ENCODE measurements at places on chromosomes 1 and 21. TPM values are rescaled to one million over a fixed set of nuclear protein-coding genes. Genes with fewer than 3 reads are reported as not detected.

DNA sequence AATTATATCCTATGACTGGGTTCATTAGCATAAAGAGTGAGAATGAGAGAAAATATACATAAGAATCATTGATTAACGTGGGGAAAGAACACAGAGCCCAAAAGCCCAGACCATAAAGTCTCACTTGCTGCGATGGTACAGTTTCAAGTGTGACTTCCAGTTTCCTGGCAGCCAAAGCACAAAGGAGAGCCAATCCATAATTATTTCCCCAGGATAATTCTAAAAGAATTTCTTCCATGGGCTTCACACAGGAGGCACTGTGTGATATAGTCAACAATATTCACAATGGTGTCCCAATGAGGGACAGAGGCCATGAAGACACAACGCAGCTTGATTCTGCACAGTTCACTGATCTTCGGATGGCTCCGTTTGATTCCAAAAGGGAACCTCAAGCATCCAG lies 321.6 kb downstream of the PLPP3 start:
- H3K36me3 ChIP-seq = no peaks in the 10 kb centered on the region
- DNase-seq = no peak
- no peaks in the 10 kb centered on the region for H3K27me3 ChIP-seq
- no peak overlapping the region for H3K4me3 ChIP-seq
- no peaks in the 10 kb centered on the region for H3K4me1 ChIP-seq

- H3K4me1 ChIP-seq = peaks cover 5% of the 10 kb centered on the region
- no peak overlapping the region for H3K27ac ChIP-seq
- no peak for DNase-seq
- H3K27me3 ChIP-seq = no peaks in the 10 kb centered on the region
- peaks cover 11% of the 10 kb centered on the region for H3K36me3 ChIP-seq
Measured at GRCh38 chr1:214337511-214337910, 56.6 kb downstream of the SMYD2 start.

- peak; percentile 55 for DNase-seq
- H3K36me3 ChIP-seq = no peaks in the 10 kb centered on the region
- peak overlapping the region; percentile 86 for H3K4me3 ChIP-seq
- H3K27me3 ChIP-seq = no peaks in the 10 kb centered on the region
- H3K27ac ChIP-seq = peak overlapping the region; percentile 91
- H3K4me1 ChIP-seq = peaks cover 43% of the 10 kb centered on the region
Measured at GRCh38 chr1:27658951-27659496, 13.0 kb downstream of the IFI6 start.

DNA sequence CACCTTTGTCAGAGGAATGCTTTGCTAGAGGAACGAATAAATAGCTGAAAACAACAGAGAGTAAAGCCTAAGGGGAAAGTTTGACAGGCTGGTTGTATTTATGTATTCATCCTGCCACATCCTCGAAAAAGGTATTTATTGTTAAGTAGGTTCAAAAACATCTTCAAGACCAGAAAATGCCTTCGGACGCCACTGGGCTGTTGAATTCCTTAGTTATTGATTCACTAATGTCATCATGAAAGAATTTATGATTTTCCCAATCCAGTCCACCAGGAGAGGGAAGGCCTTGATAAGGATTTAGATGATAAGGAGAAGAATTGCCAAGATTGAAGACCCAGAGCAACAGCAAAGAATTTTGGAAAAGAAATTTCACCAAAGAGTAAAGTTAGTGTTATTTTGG lies 35.2 kb upstream of the MAB21L3 start:
- no peaks in the 10 kb centered on the region for H3K4me1 ChIP-seq
- no peak overlapping the region for H3K4me3 ChIP-seq
- peaks cover 3% of the 10 kb centered on the region for H3K27me3 ChIP-seq
- no peak for DNase-seq

DNA sequence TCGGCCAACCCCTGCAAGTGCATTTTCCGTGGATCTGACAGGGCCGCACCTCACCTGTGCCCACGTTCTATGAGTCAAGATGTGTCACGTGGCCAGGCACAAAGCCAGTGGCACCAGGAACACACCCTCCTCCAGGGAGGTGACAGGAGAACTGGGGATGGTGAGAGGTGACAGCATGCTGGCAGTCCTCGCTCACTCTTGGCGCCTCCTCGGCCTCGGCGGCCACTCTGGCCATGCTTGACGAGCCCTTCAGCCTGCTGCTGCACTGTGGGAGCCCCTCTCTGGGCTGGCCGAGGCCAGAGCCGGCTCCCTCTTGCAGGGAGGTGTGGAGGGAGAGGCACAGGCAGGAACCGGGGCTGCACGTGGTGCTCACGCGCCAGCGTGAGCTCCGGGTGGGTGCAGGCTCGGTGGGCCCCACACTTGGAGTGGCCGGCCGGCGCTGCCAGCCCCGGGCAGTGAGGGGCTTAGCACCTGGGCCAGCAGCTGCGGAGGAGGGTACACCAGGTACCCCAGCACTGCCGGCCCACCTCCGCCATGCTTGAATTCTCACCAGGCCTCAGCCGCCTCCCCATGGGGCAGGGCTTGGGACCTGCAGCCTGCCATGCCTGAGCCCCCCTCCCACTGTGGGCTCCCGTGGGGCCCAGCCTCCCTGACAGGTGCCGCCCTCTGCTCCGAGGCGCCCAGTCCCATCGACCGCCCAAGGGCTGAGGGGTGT lies 11.6 kb upstream of the TTC34 start:
- H3K36me3 ChIP-seq = no peaks in the 10 kb centered on the region
- H3K4me3 ChIP-seq = no peak overlapping the region
- H3K27me3 ChIP-seq = no peaks in the 10 kb centered on the region
- no peak for DNase-seq
- H3K4me1 ChIP-seq = no peaks in the 10 kb centered on the region

DNA sequence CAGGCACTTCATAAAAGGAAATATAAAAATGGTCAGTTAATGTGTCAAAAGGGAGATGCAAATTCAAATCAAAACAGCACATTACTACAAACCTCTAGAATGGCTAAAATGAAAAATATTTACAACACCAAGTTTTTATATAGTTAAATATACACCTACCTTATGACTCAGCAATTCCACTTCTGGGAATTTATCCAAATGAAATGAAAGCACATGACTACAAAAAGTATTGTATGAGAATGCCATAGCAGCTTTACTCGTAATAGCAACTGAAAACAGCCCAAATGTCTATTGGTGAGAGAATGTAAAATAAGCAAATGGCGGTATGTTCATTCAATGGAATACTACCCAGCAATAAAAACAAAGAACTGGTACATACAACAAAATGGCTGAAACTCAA lies 175.8 kb upstream of the SPAG17 start:
- H3K4me3 ChIP-seq = no peak overlapping the region
- H3K4me1 ChIP-seq = no peaks in the 10 kb centered on the region
- no peak for DNase-seq

GRCh38 chr1:153360190-153360589 lies 2.5 kb downstream of the S100A9 start:
- DNase-seq = no peak
- no peak overlapping the region for H3K4me3 ChIP-seq
- peaks cover 10% of the 10 kb centered on the region for H3K27me3 ChIP-seq

DNA sequence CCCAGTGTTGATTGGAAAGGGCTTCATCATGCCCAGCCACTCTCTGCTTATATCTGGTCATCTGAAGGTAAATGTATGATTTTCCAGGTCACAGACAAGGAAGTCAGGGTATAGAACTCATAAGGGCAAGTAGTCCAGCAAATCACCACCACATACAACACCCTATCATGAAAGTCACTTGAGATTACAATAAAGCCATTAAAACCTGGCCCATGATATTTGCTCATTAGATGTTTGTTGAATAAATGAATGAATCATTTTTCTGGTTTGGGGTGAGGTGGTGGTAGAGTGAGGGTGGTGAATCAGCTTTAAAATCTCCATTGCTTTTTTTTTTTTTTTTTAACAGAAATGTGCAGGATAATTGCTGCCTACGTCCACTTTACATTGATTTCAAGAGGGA lies 91.9 kb downstream of the TGFB2 start:
- H3K4me1 ChIP-seq = no peaks in the 10 kb centered on the region
- peaks cover 20% of the 10 kb centered on the region for H3K27me3 ChIP-seq
- no peak for DNase-seq
- no peaks in the 10 kb centered on the region for H3K36me3 ChIP-seq
- H3K4me3 ChIP-seq = no peak overlapping the region

DNA sequence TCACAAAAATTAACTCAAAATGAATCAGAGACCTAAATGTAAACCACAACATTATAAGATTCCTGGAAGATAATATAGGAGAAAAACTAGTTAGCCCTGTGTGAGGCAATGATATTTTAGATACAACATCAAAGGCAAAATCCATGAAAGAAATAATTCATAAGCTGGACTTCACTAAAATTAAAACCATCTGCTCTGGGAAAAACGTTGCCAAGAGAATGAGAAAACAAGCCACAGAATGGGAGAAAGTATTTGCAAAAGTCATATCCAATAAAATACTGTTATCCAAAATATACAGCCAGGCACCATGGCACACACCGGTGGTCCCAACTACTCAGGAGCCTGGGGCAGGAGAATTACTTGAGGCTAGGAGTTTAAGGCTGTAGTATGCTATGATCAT lies 70.3 kb downstream of the SYF2 start:
- H3K4me1 ChIP-seq = no peaks in the 10 kb centered on the region
- no peaks in the 10 kb centered on the region for H3K36me3 ChIP-seq
- no peak overlapping the region for H3K27ac ChIP-seq
- H3K27me3 ChIP-seq = peaks cover 5% of the 10 kb centered on the region

DNA sequence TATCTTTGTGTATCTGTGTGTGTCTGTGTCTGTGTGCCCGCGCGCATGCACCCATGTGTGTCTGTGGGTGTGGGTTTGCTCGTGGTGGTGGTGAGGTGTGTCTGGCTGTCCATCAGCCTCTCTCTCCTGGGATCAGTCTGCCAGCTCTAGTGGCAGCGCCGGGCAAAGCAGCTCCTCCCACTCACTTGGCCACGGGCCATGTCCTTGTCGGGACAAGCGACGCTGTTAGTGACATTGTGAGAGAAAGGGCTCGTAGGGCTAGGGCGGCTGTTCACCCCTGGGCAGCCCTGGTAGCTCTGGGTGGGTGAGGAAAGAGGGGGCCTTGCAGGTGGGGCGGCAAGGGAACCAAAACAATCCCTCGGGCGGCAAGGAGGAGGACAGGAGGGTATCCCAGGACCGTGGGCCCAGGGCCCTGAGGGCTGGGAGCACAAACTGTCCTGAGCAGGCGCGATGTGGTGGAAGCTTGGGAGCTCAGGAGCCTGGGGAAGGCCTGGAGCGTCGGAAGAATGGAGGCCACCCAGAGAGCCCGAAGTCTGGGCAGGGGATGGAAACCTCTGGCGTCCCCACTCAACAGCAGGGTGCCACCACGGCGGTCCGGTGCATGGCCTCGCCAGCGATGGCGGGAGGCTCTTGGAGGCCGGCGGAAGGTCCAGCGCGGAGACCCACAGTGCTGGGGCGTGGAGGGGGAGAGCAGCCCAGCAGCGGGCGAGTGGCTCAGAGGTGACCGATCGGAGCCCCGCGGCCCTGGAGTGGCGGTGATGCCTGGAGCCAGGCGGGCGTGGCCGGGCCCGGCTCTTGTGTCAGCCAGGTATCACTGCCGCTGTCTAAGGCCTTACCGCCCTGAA lies 140.5 kb downstream of the LIPI start:
- peaks cover 3% of the 10 kb centered on the region for H3K36me3 ChIP-seq
- H3K4me3 ChIP-seq = no peak overlapping the region
- H3K27me3 ChIP-seq = no peaks in the 10 kb centered on the region
- no peaks in the 10 kb centered on the region for H3K4me1 ChIP-seq
- H3K27ac ChIP-seq = no peak overlapping the region
- DNase-seq = no peak

DNA sequence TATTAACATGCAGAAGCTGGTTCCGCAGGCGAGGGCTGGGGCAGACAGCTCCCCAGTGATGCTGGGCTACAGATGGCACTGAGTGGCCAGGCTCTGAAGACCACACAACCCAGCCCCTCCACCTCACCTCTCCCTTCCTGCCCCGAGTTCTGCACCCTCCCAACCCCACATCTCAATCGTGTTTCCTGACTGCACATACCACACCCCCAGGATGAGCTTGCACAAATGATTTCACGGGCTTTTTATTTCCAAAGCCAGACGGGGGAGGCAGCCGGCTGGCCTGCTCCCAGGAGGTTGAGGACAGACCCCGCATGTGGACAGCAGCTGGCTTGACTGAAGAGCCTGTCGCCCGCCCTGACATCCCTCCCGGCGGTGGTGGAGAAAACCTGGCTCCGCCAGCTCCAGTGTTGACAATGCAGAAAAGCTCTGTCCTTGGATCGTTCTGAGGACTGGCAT lies 21.4 kb upstream of the ALDH4A1 start:
- H3K36me3 ChIP-seq = peaks cover 9% of the 10 kb centered on the region
- H3K4me3 ChIP-seq = no peak overlapping the region
- H3K27ac ChIP-seq = peak overlapping the region; percentile 15
- DNase-seq = no peak

The MTF2 gene
- 49.6 TPM for total RNA-seq

The PLEKHG5 gene
- 2.3 TPM for total RNA-seq

DNA sequence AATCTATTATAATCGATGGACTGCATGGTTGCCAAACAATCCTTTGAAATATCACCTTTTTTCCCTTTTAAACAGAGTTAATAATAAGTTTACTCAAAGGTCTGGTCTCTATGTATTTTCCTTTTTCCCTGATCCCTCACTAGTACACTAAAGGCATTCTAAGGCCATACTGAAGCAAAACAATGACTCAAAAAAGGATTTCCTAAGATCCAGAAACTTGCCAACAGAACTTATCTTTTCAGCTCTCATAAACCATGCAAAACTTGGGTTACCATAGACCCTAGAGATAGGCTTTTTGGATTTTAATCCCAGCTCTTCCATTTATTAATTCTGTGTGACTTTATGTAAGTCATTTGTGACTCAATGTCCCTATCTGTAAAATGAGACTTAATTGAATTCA lies 77.1 kb downstream of the IFI44 start:
- H3K27ac ChIP-seq = no peak overlapping the region
- no peak overlapping the region for H3K4me3 ChIP-seq
- H3K4me1 ChIP-seq = no peaks in the 10 kb centered on the region

DNA sequence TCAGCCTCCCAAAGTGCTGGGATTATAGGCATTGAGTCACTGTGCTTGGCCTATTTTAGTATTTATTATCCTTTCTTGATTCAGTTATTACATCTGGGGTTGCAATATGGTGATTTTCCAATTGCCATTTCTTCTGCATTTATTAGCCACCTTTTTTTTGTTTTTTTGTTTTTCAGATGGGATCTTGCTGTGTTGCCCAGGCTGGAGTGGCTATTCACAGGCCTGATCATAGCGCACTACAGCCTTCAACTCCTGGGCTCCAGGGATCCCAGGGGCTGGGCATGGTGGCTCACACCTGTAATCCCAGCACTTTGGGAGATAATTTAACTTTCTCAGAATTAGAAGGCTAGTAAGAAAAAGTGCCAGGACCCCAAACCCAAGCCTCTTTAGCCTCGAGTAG lies 82.1 kb upstream of the PGD start:
- H3K4me1 ChIP-seq = no peaks in the 10 kb centered on the region
- DNase-seq = no peak
- no peak overlapping the region for H3K4me3 ChIP-seq
- H3K27ac ChIP-seq = no peak overlapping the region
- peaks cover 2% of the 10 kb centered on the region for H3K36me3 ChIP-seq

GRCh38 chr1:248622570-248623001 lies 12.3 kb downstream of the OR2T11 start:
- no peak overlapping the region for H3K27ac ChIP-seq
- H3K4me3 ChIP-seq = no peak overlapping the region
- no peaks in the 10 kb centered on the region for H3K27me3 ChIP-seq
- H3K36me3 ChIP-seq = no peaks in the 10 kb centered on the region
- H3K4me1 ChIP-seq = peaks cover 2% of the 10 kb centered on the region

Measured in activated naive CD8-positive, alpha-beta T cell treated with anti-CD3 and anti-CD28 coated beads for 36 hours (primary cell).